ENCODE measurements at places on chromosomes 12 and 14. TPM values are rescaled to one million over a fixed set of nuclear protein-coding genes. Genes with fewer than 3 reads are reported as not detected.

DNA sequence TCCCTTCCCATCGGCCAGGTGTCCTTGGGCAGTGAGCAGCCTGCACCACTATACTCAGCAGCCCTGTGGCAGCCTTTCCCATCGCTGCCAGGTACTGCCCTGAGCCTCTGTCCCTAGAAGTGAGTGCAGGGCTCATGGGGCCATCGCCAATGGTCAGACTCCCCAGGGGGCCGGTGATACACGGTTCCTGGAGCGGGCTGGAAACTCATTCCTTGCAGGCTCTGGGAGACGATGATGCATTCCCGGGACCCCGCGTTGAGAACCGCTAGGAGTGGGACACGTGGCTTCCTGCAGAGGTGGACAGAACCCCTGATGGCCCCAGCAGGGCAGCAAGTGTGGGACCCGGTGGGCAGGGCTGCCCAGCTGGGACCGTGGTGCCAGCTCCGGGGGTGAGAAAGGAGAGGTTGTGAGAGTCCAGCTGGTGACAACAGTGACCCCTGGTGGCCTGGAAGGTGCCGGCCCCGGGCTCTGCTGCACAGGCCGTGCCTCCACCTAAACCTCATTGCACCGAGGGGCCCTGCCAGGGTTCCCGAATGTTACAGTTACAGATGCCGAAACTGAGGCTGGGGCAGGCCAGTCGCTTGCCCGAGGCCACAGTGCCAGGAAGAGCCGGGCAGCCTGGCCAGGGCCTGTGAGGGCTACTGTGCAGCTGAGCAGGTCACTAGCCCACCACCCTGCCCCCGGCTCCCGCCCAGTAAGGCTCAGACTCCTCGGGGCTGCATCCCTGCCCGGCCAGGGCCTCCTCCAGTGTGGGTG is 33.8 kb downstream of the FBRSL1 start:
- DNase-seq: peak; percentile 20

DNA sequence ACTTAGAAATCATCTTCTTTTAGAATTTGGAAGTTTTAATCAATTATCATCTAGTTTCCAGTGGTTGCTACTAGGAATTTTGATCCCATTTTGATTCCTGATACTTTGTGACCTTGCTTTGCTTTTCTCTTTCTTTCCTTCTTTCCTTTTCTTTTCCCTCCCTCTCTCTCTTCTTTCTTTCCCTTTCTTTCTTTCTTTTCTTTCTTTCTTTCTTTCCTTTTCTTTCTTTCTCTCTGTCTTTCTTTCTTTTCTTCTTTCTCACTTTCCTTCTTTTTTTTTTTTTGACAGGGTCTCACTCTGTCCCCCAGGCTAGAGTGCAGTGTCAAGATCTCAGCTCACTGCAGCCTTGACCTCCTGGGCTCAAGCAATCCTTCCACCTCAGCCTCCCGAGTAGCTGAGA is 81.5 kb upstream of the OSBPL8 start:
- DNase-seq: no peak

- DNase-seq: no peak
These were observed 41.2 kb downstream of the SLC25A21 start for GRCh38 chr14:37131205-37131604.

DNA sequence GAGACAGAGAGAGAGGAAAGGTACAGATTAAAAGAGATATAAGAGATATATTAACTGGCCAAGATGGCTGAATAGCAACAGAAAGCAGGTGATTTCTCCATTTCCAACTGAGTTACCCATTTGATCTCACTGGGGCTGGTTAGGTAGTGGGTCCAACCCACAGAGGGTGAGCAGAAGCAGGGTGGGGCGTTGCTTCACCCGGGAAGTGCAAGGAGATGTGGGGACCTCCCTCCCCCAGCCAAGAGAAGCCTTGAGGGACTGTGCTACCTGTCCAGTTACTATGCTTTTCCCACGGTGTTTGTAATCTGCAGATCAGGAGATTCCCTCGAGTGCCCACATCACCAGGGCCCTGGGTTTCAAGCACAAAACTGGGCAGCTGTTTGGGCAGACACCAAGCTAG is 131.2 kb downstream of the AKAP6 start:
- DNase-seq: no peak

DNA sequence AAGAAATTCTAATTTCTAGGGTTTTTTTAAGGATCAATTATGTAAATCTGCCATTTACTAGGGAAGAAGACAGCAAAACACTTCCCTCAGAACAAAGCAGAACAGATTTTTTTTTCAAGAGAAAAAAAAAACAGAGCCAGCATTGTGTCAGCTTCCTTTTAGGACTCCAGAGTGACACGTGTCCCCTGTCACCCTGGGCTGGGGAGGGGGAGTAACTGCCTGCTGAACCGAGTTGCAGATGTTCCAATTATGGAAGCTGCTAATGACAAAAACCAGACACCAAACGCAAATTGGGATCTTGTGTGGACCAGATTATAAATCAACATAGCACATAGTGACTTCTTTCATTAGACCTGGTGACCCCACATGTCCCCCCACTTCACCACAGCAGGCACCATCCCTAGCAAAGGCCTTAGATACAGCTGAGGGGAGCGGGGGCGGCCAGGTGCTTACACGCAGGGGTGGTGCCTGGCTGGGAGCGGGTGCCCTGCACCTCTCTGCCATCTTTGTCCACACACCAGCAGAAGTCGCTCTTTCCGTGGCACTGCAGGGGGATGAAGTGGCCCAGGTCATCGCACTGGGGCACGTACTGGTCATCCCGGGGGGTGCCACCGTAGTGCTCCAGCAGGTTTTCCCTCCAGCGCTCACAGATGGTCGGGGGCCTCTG is 25.4 kb downstream of the RTRAF start:
- DNase-seq: no peak

DNA sequence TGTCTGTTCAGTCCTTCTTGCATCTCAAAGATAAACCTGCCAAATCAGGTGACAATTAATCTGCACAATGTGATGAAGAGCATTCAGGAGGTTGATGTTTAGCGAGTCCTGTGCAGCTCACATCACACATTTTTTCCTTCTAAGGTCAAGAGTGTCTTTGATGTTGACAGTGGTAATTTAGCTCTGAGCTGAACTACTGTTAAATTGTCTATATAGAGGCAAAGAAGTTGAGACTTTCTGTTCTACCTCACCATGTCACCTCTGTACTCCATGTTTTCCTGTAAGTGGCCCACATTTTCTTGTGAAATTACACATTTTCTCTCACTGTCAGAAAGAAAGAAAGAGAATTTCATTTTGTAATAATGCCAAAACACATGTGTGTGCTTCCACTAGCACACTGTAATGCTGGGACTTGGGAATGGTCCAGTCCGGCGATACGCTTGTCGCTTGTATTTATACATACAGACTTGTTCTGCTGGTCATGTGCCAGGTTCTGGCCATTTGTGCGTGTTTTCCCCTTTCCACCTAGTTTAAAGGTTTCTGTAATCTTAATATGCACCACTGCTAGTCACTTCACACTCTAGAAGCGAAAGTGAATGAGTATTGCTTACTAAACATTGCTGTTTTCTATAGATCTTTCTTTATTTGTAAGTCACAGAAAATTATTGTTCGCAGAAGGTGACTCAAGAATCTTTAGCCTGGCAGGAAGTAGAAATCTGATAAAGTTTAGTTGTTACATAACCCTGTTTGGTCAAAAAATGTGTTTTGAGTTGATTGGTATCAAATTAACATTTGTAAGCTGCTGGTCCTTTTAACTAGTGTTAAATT is 328.9 kb downstream of the TMTC2 start:
- no peak for DNase-seq

GRCh38 chr14:95026851-95027463 is 130.4 kb downstream of the DICER1 start:
- no peak for DNase-seq

DNA sequence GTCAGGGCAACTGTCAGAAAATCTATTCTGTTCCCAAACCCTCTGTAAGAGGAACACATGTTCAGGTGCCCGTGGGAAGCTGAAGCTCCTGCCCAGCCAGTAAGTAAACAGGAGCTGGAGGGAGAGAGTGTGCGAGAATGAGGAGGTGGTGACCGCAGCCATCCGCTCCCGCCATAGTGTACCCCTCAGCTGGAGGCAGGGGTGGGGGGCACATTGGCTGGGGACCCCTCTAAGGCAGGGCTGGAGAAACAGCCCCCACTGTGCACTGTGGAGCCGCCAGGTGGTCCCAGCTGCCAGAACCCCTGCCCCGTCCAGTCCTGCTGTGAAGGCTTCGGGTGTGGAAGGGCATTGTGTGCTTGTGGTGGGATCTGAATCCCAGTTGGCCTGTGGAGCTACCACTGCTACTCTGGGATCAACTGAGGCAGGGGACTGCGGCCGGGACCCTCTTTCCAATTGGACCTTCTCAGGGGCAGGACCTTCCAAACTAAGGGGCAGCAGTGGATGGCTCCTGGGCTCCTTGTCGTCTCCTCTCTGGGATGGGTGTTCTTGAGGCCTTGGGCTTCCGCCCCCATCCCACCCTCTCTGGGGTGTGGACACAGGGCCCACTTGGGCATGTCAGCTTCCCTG is 59.6 kb downstream of the TSPAN9 start:
- no peak for DNase-seq

GRCh38 chr14:72518809-72519377 is 375.0 kb downstream of the DPF3 start:
- DNase-seq: no peak

DNA sequence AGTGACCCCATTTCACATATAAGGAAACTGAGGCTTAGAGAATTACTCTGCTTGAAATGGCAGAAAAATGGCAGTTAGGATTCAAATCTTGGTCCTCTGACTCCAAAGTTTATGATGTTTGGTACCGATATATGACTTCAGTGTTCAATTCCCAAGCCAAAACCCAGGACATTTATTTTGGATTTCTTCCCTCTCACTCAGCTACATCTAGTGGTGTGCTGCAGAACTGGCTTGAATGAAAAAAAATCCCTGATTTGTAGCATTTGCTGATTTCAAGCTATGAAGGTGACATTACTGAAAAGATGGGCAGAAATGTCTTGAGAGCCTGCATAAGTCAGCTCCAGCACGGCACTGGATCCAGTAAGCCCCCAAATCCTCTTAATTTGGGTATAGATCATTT is 106.4 kb downstream of the EFCAB11 start:
- DNase-seq: no peak

DNA sequence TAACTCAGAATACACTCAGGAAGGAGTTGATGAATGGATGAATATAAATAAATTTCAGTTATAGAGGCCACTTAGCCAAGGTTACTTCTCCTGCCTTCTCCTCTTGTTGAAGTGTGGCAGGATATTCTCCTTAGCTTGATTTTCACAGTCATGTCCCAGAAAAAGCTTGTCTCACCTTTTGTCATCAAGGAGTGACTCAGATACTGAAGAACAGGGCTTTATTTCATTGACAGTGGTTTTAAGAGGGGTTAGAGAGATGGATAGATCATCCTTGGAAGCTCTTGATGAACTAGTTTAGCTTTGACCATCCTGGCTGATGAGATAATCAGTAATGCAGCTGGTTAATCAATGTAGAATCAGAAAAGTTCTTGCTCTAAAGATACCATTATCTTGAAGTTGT is 35.0 kb upstream of the CFAP54 start:
- no peak for DNase-seq

DNA sequence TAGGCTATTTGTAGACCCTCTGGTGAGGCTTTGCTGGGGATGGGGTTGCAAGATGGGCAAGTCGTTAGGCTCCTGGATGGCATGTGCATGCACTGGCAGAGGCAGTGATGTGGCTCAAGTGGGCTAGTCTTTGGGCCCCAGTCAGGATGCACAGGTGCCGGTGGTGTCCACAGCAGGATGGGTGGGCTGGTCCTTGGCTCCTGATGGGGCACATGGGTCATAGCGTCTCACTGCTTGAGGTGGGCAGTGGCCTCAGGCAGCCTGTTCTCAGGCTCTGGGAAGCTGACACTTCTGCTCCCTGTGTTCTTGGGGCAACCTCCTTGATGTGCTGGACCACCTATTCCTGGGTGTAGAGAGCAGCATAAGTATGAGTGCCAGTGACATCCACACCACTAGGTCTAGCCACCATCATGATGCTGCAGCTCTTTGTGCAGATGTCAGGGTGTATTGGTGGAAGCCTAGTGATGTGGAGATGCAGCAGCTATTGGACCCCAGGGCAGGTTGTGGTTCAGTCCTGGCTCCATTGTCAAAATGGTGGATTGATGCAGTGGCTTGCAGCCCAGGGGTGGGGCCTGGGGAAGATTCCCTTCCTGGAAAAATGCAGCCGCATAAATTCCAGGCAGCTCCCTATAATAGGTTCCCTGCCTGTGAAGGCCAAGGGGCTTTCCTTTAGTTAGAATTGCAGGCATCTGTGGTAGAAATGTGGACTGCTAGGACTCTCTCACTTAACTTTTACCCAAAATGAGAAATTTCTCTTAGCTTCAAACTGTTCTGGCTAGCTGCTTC is 742.5 kb upstream of the MDGA2 start:
- no peak for DNase-seq

DNA sequence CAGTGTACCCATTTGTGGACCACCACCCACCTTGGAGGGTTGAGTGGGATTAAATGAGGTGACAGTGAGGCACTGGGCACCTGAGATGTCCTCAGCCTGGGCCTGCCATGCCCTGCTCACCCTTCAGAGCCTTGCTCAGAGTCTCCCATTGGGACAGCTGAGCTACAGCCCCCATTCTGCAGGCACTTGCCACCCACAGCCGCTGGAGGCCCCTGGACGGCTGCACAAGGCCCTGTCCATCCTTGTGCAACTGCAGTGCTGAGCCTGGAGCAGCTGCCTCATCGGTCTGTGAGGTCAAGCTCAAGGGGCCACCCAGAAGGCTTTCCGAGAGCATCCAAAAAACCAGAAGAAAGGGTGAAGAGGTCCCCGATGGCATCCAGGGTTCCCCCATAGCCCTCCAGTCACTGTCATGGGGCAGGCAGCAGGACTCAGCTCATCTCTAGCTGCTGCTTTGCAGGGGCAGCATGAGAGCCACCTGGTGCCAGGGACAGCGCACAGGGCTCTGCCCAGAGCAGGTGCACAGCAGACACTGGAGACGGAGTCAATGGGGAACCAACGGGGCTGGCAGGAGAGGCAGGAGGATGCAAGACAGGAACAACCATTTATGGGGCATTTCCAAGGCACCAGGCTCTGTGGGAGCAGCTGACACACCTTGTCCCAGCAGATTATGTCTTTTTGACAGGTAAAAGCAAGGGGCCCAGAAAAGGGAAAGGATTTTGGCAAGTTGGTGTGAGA is 84.6 kb downstream of the ARL6IP4 start:
- DNase-seq: no peak

GRCh38 chr12:38664661-38665269 is 240.6 kb downstream of the CPNE8 start:
- DNase-seq: no peak

AQP2 gene
- total RNA-seq: not detected

HPD gene
- total RNA-seq: 0.26 TPM

LRRK2 gene
- total RNA-seq: 1.4 TPM

SMOC1 gene
- total RNA-seq: 0.06 TPM

NUDT14 gene
- total RNA-seq: 14.7 TPM

SLC6A15 gene
- 27.0 TPM for total RNA-seq

NKX2-1 gene
- not detected for total RNA-seq

FOXN4 gene
- total RNA-seq: not detected

LETMD1 gene
- 32.1 TPM for total RNA-seq

IL22 gene
- total RNA-seq: not detected

All from LHCN-M2 (cell line).